Progenitor cell of endocrine pancreas (in vitro differentiated cells): ENCODE measurements at places on chromosomes 5 and 9. TPM values are rescaled to one million over a fixed set of nuclear protein-coding genes. Genes with fewer than 3 reads are reported as not detected.

The GPR107 gene
- 46.7 and 48.7 TPM in 2 replicates for total RNA-seq

The DNLZ gene
- total RNA-seq: 16.2 and 18.4 TPM in 2 replicates

The FAM169A gene
- total RNA-seq: 32.4 and 33.5 TPM in 2 replicates

The STK32A gene
- total RNA-seq: 1.3 and 2.4 TPM in 2 replicates

The VDAC1 gene
- total RNA-seq: 123 and 133 TPM in 2 replicates

The NOXA1 gene
- total RNA-seq: 15.3 and 16.3 TPM in 2 replicates

The POU5F2 gene
- 0.96 and 1.1 TPM in 2 replicates for total RNA-seq

The OBP2B gene
- not detected in 2 replicates for total RNA-seq

The CCDC192 gene
- 0.60 TPM in 1 of 2 replicates, not detected in the other for total RNA-seq

The IPO11 gene
- total RNA-seq: 32.7 and 36.2 TPM in 2 replicates

The DAB2IP gene
- 63.2 and 67.8 TPM in 2 replicates for total RNA-seq

DNA sequence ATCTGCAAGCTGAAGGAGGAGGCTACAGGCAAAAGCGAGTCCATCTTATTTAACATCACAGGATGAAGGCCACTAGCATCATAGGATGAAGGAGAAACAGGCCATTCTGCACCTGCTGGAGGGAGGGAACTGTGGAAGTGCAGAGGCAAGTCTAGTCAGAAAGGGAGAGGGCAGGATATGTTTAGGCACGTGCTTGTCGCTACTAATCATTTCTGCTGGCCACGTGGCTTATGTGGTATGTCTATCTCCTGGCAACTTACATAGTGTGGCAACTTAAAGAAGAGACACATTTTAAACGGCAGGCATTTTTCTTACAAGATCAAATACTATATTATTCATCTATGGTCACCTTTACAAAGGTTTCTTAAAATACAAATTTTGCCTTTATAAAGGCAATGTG, 74.0 kb downstream of the GNAQ start:
- H3K27ac ChIP-seq: no peak overlapping the region
- H3K27me3 ChIP-seq: no peaks in the 10 kb centered on the region
- H3K4me1 ChIP-seq: peaks cover 26% of the 10 kb centered on the region
- H3K36me3 ChIP-seq: peaks cover 2% of the 10 kb centered on the region

DNA sequence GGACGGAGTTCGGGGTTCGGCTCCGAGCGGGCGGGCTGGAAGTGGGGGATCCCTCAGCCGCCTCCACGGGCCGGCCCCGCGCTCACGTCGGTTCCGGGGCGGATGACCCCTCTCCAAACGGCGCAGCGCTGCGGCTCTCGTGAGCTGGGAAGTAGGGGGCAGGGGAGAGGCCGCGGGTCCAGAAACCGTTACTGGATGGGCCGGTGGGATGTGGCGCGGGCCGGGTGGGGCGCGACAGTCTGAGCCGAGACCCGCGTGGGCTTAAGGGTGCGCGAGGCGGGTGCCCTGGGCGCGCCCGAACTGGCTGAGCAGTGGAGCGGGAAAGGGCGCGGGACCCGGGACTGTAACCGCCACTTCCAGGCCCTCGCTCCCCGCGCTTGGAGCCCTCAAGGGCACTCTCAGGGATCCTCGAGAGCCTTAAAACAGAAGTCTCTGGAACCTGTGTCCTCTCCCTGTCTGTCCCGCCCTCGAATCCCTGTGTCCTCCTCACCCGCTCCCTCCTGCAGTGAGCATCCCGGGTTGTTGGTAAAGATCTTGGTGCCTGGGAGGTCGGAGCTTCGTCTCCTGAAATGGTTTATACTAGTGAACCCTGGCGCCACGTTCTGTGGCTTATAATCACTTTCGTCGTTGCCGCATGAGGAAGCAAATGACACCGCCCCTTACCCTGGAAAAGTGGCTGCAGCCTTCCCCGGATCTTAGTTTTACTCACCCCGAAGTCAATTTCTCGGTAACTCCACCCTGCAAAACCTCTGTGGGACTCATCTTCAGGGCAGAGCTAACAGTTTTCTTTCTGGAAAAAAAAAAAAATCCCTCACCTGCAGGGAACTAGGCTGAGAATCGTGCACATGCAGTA, 571 bp upstream of the MARCHF11 start:
- H3K4me3 ChIP-seq: peak overlapping the region; percentile 62
- H3K4me1 ChIP-seq: peaks cover 3% of the 10 kb centered on the region
- H3K27me3 ChIP-seq: peaks cover 49% of the 10 kb centered on the region
- no peak overlapping the region for H3K27ac ChIP-seq

DNA sequence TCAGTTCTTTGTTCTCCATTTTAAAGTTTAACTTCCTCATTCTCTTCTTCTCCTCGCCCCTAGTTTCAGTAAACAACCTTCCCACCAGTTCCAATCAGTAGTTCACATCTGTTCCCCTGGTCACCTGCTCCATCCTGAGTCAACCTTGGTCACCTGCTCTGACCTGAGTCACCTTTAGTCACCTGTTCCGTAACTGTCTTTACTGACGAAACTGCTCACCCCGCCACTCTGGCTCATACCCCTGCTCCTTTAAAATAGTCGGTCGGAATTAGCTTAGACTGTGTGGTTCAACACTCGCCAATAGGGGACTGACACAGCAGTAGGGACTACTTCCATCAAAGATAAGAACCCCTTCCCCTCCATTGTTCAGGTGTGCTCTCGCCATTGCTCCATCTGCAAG, 76.3 kb upstream of the GPBP1 start:
- peaks cover 7% of the 10 kb centered on the region for H3K36me3 ChIP-seq
- no peak overlapping the region for H3K4me3 ChIP-seq
- H3K27me3 ChIP-seq: no peaks in the 10 kb centered on the region
- no peak overlapping the region for H3K27ac ChIP-seq

DNA sequence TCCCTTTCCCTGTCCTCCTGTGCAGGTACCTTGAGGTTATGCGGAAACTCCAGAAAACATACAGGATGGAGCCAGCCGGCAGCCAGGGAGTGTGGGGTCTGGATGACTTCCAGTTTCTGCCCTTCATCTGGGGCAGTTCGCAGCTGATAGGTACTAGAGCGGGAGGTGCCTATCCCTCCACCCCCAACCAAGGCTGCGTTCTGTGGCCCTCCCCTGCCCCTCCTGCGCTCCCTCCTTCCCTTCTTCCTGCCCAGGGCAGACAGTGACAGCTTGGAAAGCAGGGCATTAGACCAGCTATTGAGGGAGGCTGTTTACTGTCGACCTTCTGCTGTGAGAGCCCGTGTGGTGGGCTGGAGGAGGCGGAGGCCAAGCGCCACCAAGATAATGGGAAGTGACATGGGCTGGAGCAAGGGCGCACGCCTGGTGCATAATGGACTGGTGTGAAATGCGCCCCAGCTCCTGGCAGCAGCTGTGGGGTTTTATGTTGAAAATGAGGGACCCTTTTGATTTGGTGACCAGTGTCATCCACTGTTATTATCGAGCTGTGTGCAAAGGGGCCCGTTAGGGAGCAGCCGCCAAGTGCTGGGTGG, 25.3 kb downstream of the PTPA start:
- peaks cover 10% of the 10 kb centered on the region for H3K36me3 ChIP-seq
- H3K4me1 ChIP-seq: peaks cover 21% of the 10 kb centered on the region

DNA sequence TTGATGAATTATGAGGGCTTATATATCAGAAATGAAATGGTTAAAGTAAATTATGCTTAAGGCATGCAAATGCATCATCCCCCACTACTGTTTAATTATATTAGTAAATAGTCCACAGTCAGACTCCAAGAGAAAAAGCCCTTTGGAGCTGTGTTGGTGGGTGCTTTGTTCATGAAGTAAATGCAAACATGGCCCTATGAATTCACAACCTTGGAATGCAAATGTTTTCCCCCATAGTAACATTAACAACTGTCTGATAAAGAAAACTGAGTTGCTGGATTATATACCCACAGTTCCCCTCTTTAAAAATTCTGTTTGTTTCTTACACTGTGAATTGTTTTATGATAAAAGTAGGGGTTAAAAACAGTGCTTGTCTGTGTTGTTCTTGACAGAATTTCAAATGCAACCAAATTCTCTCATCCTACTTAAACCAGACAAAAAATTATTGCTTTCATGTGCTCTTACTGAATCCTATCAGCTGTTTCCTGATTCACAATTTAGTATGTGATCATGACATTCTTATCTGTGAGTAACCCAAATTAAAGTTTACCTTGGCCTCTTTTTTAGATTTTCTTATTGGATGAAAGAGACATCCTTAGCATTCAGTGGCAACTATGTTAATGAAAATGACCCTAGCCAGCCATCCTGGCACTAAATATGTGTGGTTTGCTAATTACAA, 48.5 kb upstream of the SNCAIP start:
- peak overlapping the region; percentile 12 for H3K27ac ChIP-seq
- H3K4me3 ChIP-seq: no peak overlapping the region

- no peak overlapping the region for H3K4me3 ChIP-seq
- no peak overlapping the region for H3K27ac ChIP-seq
- no peaks in the 10 kb centered on the region for H3K4me1 ChIP-seq
- H3K27me3 ChIP-seq: peaks cover 88% of the 10 kb centered on the region
- no peak for DNase-seq
- H3K36me3 ChIP-seq: peaks cover 5% of the 10 kb centered on the region
Observed at GRCh38 chr9:132588501-132589147, 6.2 kb downstream of the BARHL1 start.

DNA sequence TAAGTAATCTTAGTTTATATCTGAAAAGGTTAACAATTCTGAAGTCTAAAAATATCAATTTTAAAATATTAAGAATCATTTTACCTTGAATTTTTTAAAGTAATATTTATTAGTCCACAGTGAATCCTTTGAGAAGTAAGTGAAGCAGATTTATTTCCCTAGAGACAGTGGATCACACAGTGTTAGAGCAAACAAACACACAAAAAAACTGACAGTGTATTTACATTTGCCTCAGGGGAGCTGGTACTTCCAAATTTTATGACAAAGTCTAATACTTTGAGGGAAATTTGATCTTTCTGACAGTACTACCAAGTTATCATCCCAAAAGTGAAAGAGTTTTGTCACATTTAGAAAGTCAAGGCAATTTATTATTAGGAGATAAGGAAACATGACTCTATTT, 1750.6 kb upstream of the CDH9 start:
- H3K27me3 ChIP-seq: no peaks in the 10 kb centered on the region
- DNase-seq: no peak
- peaks cover 5% of the 10 kb centered on the region for H3K4me1 ChIP-seq
- H3K27ac ChIP-seq: no peak overlapping the region
- H3K4me3 ChIP-seq: no peak overlapping the region

- no peaks in the 10 kb centered on the region for H3K27me3 ChIP-seq
- H3K27ac ChIP-seq: peak overlapping the region; percentile 80
- peaks cover 7% of the 10 kb centered on the region for H3K36me3 ChIP-seq
- no peaks in the 10 kb centered on the region for H3K4me1 ChIP-seq
- no peak overlapping the region for H3K4me3 ChIP-seq
Observed at GRCh38 chr9:129009584-129010141, 18.5 kb downstream of the SH3GLB2 start.

DNA sequence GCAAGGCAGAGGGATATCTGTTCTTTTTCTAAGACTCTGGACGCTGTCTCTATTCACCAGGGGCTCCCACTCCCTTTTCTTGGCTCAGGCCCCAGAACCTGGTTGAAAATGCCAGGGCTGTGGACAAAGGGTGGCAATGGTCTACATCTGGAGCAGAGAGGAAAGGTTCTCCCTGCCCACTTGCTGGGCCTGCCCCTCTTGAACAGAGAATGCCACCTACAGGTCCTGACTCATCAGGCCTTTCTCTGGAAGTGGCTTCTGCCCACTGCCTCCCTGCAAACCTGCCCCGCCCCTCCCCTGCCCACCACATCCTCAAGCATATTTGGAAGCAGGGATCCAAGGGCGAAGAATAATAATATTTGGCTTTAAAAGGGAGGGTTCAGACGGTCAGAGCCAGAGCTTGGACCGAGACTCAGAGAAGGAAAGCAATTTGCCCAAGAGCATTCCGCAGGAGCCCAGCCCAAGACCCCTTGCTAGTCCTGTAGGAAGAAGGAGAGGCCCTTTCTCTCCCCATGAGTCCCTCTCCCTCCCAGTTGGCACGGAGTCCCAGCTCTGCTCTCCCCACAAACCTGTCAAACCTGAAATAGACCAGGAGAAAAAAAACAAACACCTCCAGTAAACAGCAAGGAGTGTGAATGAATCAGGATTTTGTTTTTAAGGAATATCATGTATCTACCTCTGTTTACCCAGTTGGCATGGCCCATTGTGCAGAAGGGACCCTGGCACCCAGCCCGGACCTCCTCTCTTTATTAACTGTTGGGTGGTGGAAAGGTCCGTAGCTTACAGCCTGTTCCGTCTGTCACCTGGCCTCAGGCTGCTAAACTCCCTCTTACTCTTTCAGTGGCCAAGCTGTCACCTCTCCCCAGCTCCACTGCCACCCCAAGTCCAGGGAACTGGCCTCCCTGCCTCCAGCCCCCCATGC, 37.7 kb upstream of the STXBP1 start:
- peaks cover 2% of the 10 kb centered on the region for H3K27me3 ChIP-seq
- H3K27ac ChIP-seq: peak overlapping the region; percentile 69
- peaks cover 22% of the 10 kb centered on the region for H3K4me1 ChIP-seq
- no peak overlapping the region for H3K4me3 ChIP-seq
- H3K36me3 ChIP-seq: no peaks in the 10 kb centered on the region

DNA sequence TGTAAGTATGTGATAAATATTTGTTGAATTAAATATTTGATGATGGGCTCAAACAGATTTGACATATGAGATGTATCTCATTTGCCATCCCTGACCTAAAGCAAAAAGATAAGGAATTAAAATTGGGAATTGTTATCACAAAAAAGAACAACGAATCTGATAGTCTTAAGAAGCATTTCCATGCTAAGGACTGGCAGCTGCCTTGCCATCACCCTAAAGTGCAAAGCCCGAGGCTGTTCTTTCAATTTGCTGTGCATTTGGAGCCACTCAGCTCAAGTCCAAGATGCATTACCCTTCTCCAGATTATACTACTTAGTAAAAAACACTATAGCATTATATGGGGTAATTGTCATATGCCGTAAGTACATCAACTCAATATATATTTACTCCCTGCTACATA, 618.3 kb upstream of the CLINT1 start:
- no peak for DNase-seq
- H3K36me3 ChIP-seq: no peaks in the 10 kb centered on the region
- H3K27me3 ChIP-seq: peaks cover 18% of the 10 kb centered on the region
- no peak overlapping the region for H3K4me3 ChIP-seq

DNA sequence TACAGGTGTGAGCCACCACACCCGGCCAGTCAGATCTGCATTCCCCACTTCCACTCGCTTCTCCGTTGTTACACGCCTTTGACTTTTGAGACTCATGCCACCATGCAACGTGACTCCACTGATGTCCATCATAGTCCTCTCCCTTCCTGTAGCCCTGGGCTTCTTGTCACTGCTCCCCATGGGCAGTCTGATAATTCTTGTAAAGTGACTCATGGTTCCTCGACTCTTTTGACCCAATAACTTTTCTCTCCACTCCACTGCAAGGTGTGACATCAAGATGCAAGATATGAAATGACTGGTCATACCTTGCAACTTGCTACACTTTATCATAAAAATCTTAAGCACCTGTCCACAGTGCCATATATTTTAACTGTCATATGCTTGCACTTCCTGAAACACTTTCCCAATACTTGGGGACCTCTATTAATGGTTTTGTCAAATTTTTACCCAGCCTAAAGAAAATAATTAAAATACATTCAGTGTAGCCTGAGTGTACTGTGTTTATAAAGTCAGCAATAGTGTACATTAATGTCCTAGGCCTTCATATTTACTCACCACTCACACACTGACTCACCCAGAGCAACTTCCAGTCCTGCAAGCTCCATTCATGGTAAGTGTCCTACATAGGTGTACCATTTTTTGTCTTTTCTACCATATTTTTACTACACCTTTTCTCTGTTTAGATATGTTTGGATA, 18.6 kb upstream of the ANKRD18A start:
- H3K4me3 ChIP-seq: no peak overlapping the region
- H3K36me3 ChIP-seq: no peaks in the 10 kb centered on the region
- no peak for DNase-seq

GRCh38 chr5:97044052-97044451, 98.4 kb downstream of the LIX1 start:
- H3K4me3 ChIP-seq: no peak overlapping the region
- H3K27ac ChIP-seq: peak overlapping the region; percentile 85
- no peaks in the 10 kb centered on the region for H3K27me3 ChIP-seq
- no peak for DNase-seq
